Pancreas (tissue), 10 donors: ENCODE measurements at places on chromosomes 2 and 18. TPM values are rescaled to one million over a fixed set of nuclear protein-coding genes. Genes with fewer than 3 reads are reported as not detected.

DNA sequence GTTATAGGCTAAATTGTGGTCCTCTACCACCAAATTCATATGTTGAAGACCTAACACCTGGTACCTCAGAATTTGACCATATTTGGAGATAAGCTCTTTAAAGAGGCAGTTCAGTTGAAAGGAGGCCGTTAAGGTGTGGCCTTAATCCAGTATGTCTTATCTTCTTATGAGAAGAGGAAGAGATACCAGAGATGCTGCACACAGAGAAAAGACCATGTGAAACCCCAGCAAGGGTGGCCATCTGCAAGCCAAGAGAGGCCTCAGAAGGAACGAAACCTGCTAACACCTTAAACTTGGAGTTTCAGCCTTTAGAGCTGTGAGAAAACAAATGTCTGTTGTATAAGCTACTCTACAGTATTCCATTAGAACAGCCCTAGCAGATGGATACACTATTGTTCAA lies 528.1 kb upstream of the DCC start:
- no peak for DNase-seq

Gene CCDC148
- 1.0 TPM for total RNA-seq

GRCh38 chr2:11406958-11407381 lies 59.0 kb downstream of the E2F6 start:
- DNase-seq = no peak

GRCh38 chr2:115075800-115076199 lies 633.4 kb downstream of the DPP10 start:
- no peak for DNase-seq
